ENCODE measurements at places on chromosomes 1 and 21.

DNA sequence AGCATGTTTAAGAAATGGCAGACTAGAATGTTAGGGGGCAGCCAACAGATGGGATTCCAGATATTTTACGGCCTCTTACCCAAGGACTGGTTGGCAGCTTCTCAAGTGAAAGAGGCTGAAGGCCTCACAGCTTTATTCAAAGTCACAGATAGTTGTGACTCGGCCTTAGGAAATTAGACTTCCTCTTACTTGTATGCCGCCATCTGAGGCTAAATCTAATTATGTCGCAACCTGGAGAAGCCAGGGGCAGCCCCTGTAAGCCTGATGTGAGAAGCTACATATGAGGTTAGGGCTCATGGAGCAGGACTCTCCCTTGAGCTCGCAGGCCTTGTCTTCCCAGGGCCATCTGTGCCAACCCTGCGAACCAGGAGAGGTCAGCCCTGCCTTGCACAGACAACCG lies 352.5 kb downstream of the HHAT start:
- no peak for DNase-seq

DNA sequence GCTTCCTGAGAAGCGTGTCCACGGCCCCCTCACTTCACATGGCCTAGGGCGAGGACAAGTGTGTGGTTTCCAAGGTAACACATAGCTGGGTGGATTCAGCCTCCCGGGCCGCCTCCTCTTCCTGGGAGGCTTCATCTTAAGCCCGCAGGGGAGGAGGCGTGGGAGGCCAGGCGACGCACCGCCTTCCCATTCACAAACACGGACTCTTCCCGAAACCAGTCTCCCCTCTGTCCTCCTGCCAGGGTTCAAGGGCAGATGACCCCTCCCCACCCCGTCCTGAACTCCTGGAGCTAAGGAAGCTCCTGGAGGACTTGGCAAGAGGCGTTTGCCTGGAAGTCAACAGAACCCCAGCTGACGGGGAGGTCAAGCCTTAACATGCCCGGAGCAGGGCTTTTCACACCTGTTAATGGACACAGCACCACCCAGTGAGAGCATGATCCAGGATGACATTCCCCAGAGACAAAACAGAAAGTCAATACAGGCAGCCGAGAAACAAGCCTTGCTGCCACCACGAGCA lies 56.7 kb downstream of the KCNN3 start:
- DNase-seq: no peak

DNA sequence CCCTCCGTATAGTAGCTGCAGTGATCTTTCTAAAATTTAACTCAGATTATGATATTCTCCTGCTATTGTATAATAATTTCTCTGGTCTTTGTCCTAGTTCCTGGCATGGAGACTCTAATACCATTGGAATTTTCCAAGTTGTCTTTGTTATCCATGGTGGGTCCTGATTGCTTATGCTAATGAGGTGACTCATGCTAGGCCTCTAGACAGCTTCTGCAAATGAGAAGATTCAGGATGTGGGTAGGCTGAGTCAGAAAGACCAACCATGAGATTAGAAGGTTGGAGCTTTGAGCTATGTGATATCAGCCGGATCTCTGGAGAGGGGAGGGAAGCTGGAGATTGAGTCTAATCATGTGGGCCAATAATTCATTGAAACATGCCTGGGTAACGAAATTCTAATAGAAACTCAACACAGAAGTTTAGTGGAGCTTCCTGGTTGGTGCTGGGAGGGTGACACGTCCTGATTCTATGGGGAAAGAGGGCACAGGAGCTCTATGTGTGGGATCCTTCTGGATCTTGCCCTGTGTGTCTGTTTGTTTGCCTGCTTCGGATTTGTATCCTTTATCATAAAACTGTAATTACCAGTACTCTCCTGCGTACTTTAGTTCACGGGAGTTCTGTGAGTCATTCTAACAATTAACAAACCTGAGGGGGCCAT lies 73.2 kb upstream of the CNIH3 start:
- peak; percentile 5 for DNase-seq

DNA sequence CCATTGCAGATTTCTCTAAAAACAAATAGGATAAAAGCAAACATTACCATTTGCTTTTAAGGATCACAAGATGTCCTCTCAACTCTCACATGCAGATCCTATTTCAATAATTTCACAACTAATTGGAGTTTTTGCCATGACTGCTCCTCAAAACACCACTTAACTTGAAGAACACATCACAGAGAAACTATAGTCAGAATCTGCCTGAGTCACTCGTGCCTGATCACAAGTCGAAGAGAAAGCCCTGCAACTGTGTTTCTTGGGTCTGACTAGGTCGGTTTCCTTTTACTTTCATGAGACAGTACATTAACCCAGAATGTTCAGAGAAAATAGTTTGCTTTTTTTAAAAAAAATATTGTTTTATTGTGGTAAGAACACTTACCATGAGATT lies 46.3 kb upstream of the SMYD2 start:
- no peak for DNase-seq

DNA sequence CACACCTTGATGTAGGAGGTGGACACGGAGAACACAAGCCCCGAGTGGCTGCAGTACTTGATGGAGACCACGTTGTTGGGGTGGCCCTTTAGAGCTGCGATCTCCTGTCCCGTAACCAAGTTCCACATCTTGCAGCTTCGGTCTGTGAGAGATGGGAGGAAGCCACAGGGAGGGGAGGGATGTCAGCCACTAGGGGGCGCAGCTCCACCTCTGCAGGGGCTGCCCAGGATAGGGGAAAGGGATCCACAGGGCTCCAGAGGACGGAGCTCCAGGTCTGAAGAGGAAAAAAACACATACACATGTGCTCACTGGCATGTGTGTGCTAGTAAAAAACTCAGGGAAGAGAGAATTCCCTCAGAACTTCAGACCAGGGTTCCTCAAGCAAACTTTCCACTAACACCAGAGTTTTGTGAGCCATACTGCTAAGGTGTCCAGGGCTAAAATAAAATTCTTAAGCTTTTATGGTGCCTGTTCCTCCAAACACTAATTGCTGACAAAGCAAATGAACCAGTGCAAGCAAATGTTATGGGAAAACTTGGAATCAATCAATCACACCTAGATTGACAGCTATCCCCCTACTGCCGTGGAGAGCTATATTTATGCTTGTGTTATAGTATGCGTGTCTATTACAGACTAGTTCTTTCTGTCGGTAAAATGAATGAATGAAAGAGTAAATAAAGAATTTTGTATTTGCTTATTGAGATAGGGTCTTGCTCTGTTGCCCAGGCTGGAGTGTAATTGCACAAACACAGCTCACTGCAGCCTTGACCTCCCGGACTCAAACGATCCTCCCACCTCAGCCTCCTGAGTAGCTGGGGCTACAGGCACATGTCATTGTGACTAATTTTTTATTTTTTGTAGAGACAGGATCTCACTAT lies 43.7 kb downstream of the KIF21B start:
- DNase-seq: peak; percentile 66

DNA sequence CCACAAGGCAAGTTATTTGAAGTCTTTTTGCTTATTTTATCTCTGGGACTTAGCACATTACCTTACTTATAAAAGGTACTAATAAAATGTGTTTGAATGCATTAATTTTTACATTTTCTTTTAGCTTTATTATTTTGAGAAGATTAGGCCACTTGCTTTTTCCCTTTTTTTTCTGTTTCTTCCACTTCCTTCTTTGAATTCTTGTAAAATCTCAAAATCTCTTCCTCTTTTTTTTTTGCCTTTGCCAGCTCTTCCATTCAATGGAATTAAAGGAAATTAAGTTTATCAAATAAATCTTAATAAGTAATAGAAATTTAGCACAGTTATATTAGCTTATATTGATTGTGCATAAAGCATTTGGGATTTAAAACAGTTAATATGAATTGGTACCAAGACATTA lies 260.9 kb downstream of the SRGAP2C start:
- DNase-seq: no peak

GRCh38 chr1:204169858-204170257 lies 3.7 kb upstream of the REN start:
- DNase-seq: no peak

GRCh38 chr1:206954459-206955342 lies 8.4 kb upstream of the PIGR start:
- no peak for DNase-seq

GRCh38 chr21:25818121-25818520 lies 83.3 kb downstream of the GABPA start:
- DNase-seq: no peak

- no peak for DNase-seq
Observed at GRCh38 chr1:23081376-23081775, 62.1 kb downstream of the KDM1A start.

DNA sequence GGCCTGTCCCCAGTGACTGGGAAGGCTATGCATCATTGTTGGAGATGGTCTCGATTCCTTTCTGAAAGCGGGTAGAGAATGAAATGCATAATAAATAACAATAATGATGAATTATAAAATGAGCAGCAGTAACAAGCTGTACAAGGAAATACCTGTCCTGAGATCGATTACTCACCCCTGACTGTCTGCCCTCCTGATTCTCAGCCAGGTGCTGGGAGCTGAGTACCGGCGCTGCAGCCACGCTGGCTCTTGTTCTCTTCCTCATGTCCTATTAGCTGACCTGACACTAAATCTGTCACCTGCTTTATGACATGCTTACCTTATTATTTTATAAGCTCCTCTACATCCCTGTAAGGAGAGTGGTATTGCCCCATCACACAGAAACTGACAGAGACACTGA lies 3.4 kb downstream of the AGPAT3 start:
- no peak for DNase-seq

DNA sequence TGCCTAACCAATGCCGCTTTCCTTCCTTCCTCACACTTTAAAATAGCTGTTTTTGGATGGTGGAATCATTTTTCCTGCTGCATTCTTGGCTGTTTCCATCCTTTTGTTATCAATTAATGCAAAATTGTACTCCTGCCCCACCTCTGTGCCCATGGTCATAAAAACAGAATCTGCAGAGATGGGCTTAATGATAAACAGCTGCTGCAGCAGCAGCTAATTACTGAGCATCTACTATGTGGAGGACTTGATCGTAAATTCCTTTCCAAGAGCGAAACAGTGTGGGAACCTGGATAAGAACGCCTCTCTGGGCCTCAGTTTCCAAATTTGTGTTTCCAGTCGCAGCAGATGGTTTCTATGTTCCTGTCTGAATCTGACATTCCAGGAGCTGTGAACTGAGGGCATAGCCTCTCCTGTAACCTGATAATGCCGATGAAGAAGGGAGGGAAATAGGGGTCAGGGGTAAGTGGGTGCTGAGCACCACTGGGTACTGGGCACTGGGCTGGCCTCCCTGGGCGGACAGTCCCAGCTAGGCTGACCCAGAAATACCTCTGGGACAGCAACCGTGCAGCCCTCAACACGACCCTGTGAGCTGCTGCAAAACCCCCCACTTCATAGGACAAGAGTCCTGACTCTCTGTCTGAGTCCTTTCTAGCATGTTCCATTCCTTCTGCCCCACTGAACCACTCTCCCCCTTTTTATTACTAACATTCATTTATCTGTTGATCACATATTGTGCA lies 121.7 kb downstream of the DMRTB1 start:
- DNase-seq: no peak

- no peak for DNase-seq
Observed at GRCh38 chr1:150012611-150013010, 2.1 kb upstream of the OTUD7B start.

GRCh38 chr1:78549331-78549730 lies 58.6 kb downstream of the PTGFR start:
- DNase-seq: no peak

- peak; percentile 53 for DNase-seq
Observed at GRCh38 chr1:108828074-108828961, 28.6 kb downstream of the AKNAD1 start.

DNA sequence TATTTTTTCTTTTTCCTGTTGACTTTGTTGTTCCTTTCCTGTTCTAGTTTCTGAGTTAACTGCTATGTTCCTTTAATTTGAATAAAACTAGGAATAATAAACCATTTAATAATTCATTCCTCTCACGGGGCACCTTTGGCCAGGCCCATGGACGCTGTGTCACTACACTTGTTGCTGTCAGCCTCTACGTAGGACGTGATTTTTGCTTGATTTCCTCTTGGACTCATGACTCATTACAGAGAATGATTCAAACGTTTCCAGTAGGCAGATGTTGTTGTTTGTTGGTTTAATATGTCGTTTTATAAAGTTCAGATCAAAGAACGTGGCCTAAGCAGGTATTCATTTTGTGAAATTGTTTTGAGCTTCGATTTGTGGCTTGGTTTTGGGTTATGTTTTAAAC lies 9.1 kb upstream of the SLC19A1 start:
- DNase-seq: no peak

GRCh38 chr1:61797045-61797755 lies 54.9 kb downstream of the PATJ start:
- DNase-seq: no peak

- no peak for DNase-seq
Observed at GRCh38 chr1:86339014-86339812, 56.9 kb downstream of the ODF2L start.

- DNase-seq: no peak
Observed at GRCh38 chr1:198934901-198935305, 296.1 kb downstream of the PTPRC start.

GRCh38 chr1:91777196-91777595 lies 108.8 kb downstream of the TGFBR3 start:
- DNase-seq: no peak

GRCh38 chr1:26994020-26994786 lies 711 bp downstream of the TRNP1 start:
- DNase-seq: no peak

DNA sequence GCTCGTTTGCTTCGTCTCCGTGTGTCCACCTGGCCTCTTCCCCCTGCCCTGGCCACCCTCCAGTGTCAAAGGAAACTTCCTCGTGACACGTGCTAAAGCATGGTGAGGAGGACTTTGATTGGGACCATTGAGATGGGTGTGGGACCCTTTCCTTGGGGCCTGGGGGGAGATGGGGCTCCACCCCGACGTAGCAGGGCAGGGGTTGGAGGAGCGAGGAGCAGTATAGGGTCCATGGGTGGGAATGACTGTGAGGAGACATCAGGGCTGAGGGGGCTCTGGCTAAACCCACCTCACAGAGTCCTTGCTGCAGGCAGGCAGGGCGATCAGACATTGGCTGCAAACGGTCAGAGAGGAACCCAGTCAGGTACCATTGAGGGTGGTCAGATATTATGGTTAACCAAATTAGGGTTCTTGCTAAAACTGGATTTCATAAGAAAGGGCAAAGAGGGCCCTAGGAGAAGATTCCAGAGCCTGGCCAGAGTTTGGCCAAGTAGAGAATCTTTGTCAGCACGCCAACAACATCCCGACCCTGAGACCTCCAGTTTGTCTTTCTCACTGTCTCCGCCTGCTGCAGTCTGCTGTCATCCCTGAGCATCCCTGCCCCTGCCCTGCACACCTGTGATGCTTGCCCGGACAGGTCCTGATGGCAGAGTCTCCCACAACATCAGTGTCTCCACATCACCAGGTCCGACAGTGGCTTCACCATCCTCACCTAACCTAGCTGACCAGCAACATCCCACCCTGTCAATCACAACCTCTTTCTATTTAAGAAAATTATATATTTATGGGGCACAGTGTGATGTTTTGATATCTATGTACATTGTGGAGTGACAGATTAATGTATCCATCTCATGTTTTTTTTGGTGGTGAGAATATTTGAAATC lies 8.0 kb downstream of the RNF187 start:
- DNase-seq: no peak

DNA sequence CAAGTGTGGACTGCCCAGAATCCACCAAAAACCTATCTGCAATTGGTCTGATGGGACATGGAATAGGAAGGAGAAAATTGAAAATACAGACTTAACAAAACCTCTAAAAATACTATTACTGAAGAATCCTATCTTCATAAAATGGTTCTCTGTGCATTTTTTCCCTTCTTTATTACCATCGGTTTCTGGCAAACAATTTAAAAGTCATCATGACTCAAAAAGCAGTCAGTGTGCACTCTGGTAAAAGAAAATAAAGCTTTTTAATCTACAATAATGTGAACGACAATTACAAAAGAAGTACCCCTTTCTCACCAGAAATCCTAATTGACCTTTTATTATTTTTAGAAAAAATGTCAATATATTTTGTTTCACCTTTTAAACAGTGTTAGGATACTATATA lies 186.3 kb downstream of the TPR start:
- no peak for DNase-seq
